ENCODE measurements at places on chromosomes 1 and 21.

DNA sequence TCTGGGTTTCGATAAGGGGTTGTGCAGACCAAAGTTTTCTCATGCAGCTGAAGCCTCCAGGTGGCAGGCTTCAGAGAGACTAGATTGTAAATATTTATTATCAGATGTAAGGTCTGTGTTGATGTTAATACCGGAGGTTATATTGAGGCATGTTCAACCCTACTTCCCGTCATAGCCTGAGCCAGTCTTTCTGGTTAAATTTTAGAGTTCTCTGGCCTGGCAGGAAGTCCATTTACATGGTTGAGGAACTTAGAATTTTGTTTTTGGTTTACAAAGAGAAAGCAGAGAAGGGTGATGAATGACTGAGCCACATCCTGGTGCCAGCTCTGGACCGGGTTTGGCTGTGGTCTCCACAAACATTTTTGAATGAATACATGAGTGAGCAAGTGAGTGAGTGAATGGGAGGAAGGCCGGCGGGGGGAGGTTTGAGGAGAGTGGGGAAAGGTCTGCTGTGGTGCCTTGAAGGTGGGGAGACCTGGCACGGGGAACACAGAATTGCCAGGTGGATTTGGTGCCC lies 218.5 kb downstream of the DISC1 start:
- no peak for DNase-seq

GRCh38 chr1:184405094-184405800 lies 18.4 kb downstream of the C1orf21 start:
- DNase-seq = no peak

DNA sequence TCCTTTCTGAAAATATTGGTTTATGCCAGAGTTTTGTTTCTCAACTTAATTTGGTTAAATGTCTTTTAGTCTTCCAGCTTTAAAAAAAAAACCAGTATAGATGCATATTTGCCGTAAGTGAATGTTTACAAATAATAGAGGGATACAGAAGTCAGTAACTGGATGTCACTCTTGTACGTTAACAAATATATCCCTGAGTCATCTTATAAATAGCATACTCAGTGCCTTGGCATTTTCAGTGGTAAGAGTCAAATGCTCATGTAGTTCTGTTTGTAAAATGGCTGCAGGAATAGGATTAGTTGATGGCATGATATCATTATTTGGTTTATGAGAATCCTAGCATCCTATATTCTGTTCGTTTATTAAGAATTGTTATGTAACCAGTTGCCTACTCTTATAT lies 55.4 kb downstream of the SPEN start:
- DNase-seq = peak; percentile 41

DNA sequence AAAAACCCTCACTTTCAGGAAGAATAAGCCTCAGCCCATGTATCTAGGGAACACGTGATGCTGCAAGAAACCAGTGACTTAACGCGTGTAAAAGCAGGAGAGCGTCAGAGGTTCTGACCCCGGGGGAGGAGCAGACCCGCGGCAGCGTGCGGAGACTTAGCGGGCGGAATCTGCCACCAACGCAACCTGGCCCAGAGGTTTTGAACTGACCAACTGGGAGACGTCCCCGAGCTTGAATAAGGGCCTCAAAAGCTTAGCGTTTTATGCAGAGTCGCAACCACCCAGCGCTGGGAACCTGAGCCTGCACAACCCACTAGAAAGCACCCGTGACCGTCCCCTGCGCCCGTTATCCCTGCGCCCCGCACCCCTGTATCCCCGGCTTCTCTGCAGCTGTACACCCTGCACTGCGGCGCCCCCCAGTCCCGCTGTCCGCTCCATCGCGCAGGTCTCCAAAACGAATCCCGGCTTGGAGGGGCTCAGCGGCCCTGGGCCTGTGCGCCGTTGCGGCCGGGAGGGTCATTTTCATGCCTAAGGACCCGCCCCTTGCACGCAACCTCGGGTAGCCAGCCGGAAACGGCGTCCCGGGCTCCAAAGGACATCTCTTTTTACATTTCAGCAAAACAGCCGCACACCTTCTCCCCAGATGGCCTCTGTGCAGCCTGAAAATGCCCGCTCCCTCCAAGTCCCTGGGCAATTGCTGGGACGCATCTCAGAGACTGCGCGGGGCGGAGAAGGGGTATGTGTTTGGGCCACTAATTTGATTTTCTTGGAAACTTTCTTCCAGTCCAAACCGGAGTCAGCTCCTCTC lies 29.4 kb upstream of the TRIM17 start:
- no peak for DNase-seq

DNA sequence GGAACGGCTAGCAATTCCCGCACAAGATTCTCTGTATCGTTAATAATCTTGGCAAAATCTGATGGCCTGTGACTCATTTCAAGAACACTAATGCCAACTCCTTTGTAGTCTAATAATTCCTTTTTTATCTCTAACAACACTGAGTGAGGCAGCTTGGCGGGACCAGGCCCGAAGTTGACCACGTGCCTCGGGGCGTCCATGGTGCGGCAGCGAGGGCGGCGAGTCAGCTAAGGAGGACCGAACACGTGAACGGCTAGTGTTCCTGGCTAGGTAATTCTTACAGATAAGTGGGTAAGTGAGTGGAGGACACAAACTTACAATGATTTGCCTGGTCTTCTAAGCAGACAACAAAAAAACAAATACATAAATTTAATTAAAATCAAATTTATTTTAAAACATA lies 49.3 kb upstream of the ADGRL4 start:
- DNase-seq = no peak

DNA sequence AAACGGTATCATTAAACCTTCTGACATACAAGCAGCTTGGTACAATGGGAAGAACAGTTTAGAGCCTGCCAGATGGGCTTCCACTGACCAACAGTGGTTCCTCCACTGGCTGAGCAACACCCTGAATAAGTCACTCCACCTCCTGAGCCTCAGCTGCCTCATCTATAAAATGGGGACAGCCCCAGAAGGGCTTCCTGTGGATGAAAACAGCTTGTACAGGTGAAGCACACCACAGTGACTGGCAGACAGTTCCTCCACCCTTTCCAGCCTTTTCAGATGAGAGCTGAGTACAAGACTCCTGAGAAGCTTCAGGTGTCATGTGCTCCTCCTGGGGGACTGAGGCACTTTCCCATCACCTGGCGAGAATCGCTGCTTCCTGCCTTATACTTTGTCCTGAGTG lies 2.1 kb downstream of the CAPZB start:
- no peak for DNase-seq

GRCh38 chr1:201941420-201942128 lies 4.8 kb downstream of the LMOD1 start:
- no peak for DNase-seq

GRCh38 chr1:172776071-172776470 lies 117.2 kb downstream of the FASLG start:
- no peak for DNase-seq
